ENCODE measurements at places on chromosomes 4 and X.
A peak's percentile ranks its signal among the peaks of the same experiment; 100 is the strongest.

- DNase-seq, result no peak
Measured at GRCh38 chr4:3390288-3390811, 51.4 kb upstream of the HGFAC start.

GRCh38 chr4:8852118-8852704, 19.4 kb downstream of the HMX1 start:
- no peak for DNase-seq

- DNase-seq, result no peak
Measured at GRCh38 chrX:15398874-15399273, 14.7 kb upstream of the VEGFD start.

GRCh38 chr4:110335399-110335798, 137.0 kb upstream of the ELOVL6 start:
- DNase-seq, result no peak

- no peak for DNase-seq
Measured at GRCh38 chrX:113400193-113400704, 559.6 kb upstream of the AMOT start.

- DNase-seq, result no peak
Measured at GRCh38 chr4:84688605-84689004, 105.7 kb downstream of the CDS1 start.

GRCh38 chrX:68203646-68204045, 229.6 kb downstream of the OPHN1 start:
- no peak for DNase-seq

- DNase-seq, result no peak
Measured at GRCh38 chr4:110395421-110395820, 80.5 kb upstream of the ENPEP start.

GRCh38 chr4:38856524-38857337, at the start of gene TLR6:
Gene TLR6, minus strand, starts transcription at chr4:38856817. Its CDS starts 27,344 bp downstream, at chr4:38829473.
- peak; percentile 91 for DNase-seq

GRCh38 chrX:46777971-46778810, 19.3 kb upstream of the SLC9A7 start:
- DNase-seq, result no peak

- DNase-seq, result no peak
Measured at GRCh38 chrX:148903176-148903575, 402.8 kb downstream of the AFF2 start.

- no peak for DNase-seq
Measured at GRCh38 chr4:87949961-87950360, 25.6 kb upstream of the SPP1 start.

DNA sequence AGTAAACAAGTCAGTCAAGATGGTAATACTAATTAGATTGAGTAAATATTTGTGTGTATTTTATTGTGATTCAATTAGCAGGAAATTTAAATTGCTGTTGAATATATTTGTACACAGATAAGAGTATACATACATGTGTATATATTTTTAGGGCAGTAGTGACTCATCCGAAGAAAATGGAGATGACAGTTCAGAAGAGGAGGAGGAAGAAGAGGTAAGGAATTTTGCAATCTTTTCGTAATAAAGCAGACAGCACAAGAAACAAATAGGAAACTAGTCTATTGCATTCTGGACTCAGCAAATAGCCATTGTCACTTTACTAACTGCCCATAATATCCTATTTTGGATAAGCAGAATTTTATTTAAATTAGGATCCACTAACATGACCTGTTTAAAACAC, 6.6 kb downstream of the IBSP start:
- no peak for DNase-seq

GRCh38 chr4:20403290-20403689, 151.6 kb downstream of the SLIT2 start:
- DNase-seq, result no peak

GRCh38 chr4:185395238-185395955, at the start of gene LRP2BP:
Gene LRP2BP, minus strand, starts transcription at chr4:185395924. Its CDS starts 17,738 bp downstream, at chr4:185378186.
- peak; percentile 48 for DNase-seq

DNA sequence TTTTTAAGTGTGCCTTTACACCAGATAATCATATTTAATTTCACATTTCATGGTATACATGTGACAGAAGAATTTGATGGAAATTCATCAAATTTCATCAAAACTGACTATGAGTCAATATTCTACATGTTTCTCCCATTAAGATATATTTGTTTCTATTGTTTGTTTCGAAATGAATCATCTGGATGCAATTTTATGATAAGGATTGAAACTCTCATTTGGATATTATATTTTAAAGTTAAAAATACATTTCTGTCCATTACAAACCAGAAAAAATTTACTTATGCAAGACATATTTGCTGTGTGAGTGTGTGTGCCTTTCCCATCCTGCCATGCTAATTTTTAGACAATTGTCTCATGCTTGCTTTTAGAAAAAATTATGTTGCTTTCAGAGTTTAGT, 52.2 kb downstream of the SULT1B1 start:
- no peak for DNase-seq

DNA sequence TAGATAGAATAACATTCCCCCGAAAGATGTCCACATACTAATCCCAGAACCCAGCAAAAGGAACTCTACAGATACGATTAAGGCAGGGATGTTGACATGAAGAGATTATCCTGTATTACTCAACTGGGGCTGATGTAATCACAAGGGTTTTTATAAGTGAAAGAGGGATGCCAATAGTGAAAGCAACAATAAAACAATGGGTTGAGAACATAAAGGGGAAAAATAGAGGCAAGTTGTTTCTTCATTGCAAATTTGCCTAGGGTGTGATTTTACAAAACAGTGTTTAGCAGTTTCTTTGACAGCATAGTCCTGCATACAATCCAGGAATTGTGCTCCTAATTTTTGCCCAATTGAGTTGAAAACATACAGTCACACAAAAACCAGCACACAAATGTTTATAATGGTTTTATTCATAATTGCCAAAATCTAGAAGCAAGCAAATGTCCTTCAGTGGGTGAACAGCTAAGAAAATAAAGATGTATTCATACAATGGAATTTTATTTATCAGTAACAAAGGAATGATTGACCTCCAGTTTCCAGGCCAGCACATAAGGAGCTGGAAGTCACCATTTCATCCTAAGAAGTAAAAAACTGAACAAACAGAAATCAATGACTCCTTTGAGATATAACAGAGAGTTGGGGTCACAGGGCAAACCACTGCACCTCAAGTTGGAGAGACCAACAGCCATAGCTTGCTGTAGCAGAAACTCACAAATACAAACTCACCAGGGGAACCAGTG, 107.2 kb downstream of the CENPC start:
- no peak for DNase-seq

GRCh38 chr4:183920512-183920911, 15.4 kb downstream of the STOX2 start:
- DNase-seq, result no peak

DNA sequence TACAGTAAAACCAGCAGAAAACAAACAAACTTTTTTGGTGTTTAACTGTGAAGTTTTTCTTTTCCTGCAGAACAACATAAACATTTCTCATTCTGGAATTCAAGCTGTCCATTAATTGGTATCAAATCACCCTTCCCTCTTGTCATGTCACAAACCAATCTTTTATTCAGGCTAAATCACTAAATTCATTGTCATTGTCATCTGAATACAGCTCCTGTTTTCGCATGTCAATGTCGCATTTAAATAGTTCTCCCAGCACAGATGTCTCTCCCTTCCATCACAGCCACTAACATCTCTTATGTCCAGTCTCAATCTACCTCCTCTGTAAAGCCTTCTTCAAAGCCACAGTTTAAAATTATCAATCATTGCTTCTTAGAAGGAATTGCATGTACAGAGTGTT, 192.1 kb upstream of the PCDH10 start:
- no peak for DNase-seq

- no peak for DNase-seq
Measured at GRCh38 chr4:169626331-169627282, 6.2 kb downstream of the CLCN3 start.

- DNase-seq, result no peak
Measured at GRCh38 chr4:123986268-123986798, 589.7 kb downstream of the SPRY1 start.

DNA sequence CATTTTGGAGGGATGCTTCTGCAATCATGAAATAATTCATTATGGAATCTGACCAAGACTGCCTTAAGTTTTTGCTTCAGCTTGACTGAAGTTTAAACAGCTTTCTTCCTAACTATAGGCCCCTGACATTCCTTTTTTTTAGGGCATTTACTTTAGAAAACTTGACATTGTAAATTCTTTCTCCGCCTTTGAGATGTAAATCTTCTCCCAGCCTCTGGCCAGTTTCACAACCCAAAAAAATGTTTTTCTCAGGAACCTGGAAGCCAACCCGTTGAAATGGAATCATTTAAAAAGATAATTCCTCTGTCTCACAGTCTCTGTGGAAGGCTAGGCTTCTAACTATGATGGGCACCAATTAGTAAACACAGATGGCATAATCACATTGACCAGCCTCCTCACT, 710.4 kb upstream of the PABPC4L start:
- no peak for DNase-seq

GRCh38 chrX:9164533-9165426, 130.9 kb upstream of the FAM9B start:
- no peak for DNase-seq

GRCh38 chr4:19262467-19262866, 989.2 kb upstream of the SLIT2 start:
- DNase-seq, result no peak

GRCh38 chr4:99664716-99665115, 7.1 kb upstream of the C4orf54 start:
- no peak for DNase-seq

- DNase-seq, result no peak
Measured at GRCh38 chrX:915427-916229, 285.0 kb downstream of the SHOX start.

DNA sequence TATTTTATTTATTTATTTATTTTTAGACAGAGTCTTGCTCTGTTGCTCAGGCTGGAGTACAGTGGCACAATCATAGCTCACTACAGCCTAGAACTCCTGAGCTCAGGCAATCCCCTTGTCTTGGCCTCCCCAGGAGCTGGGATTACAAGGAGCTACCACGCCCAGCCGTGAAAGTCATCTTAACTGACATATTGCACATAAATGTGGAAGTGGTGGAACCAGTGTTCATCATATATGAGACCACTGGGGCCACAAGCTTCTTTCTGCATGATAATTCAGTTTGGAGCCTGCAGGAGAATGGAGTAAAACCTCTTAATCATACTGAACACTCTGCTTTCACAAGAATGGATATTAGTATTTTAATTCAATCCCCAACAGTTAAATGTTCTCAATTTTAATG, 12.5 kb upstream of the CTSO start:
- no peak for DNase-seq

- DNase-seq, result no peak
Measured at GRCh38 chr4:131337936-131338335, 1811.2 kb upstream of the PCDH10 start.

GRCh38 chr4:99536271-99536670, 25.4 kb downstream of the C4orf17 start:
- no peak for DNase-seq

- no peak for DNase-seq
Measured at GRCh38 chrX:106862972-106863688, 40.0 kb downstream of the RIPPLY1 start.

DNA sequence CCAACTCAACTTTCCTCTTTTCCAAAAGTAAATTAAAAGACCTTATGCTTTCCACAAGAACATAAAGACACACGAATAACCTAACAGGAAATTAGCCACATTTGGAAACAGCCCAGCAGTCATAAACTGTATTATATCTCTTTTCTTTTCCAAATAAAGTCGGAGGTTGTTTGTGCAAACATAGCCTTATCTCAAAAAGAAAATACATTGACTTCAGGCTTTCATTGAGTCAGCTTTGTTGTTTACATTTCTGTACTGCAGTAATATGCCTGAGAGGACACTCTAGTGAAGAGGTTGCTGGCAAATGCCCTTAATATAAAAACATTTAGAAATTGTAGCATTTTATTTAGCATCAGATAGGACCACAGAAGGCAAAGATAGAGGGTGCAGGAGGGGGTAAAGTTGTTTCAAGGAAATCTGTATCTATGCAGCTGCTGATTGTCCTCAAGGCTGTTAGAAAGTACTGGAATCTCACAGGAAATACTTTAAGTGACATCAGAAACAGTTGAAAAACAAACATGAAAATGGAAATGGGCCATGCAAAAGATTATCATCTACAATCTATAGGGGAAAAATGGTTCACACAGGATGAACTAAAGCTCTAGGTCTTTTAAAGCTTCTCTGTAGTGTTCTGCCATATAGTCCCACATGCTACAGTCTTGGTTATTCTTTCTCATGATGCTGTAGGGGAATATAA, 14.5 kb downstream of the LNX1 start:
- no peak for DNase-seq

DNA sequence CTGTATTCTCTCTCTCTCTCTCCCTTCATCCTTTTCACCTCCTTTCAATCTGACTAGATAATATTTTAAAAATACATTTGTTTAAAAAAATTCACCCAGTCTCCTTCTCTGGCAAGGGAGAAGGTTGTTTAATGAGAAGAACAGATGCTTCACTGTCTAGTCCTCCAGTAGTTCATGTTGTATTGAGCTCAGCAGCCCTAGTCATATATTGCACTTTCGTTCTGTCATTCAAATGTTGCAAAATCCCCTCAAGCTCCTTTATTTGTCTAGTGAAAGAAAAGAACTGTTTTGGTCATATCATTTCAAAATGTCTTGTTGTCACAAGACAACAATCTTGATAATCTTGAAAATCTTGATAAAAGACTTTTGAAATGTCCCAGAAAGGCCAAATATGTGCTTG, 248.0 kb downstream of the GALNTL6 start:
- DNase-seq, result no peak

GRCh38 chr4:157143369-157143768, 67.4 kb downstream of the GLRB start:
- DNase-seq, result no peak

- no peak for DNase-seq
Measured at GRCh38 chrX:27086237-27086636, 376.9 kb downstream of the PPP4R3C start.
